Substantia nigra (tissue), 51 donors: ENCODE measurements at places on chromosomes 3 and 15.

DNA sequence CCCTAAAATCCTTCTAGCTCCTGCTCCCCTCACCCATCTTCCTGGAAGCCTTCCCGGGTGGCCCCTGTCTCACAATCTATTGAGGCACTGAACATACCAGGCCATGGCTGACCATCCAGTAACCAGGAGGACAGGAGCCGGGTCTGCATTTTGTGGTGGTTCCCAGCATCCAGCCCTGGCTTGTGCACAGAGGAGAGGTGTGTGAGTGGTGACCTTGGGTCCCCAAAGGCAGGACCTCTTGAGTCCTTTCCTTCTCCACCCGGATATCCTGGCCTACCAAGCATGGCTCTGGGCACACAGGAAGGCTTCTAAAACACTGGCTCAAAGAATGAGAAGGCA lies 7.8 kb downstream of the CSK start:
- no peak for DNase-seq

DNA sequence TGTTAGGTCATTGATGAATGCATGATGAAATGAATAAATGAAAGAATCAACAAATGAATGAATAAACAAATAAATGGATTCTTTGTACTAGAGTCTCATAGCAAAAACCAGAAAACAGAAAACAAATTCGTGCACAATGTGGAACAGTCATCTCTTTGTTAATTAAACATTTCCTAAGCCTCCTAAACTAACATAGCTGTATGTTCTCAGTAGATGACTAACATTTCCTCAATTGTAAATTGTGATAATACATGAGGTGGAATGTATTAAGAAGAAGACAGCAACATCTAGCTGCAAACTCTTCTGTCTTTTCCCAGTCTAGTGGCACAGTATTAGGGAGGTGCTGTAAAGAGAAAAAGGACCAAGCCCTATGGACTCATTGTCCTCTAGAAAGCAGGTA lies 1021.0 kb downstream of the MCTP2 start:
- DNase-seq, result no peak

- no peak for DNase-seq
Measured at GRCh38 chr3:181250714-181251113, 261.2 kb upstream of the DNAJC19 start.

DNA sequence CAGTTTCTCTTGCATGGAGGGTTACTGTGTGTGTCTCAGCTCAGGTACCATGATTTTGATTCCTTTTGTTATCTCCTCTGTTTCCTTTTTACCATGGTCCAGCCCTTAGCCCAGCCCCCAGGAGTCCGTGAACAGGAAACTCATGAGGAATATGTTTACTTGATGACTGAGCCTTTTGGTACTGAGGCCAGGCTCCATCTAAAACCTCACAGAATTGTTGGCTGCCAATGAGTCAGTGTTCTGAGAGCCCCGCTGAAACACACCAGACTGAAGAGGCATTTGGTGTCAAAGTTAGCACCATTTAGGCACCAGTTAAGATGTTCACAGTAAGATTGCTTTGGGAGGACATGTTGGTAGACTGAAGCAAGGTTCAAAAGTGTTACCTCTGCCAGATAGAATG lies 80.9 kb downstream of the DGKG start:
- no peak for DNase-seq

DNA sequence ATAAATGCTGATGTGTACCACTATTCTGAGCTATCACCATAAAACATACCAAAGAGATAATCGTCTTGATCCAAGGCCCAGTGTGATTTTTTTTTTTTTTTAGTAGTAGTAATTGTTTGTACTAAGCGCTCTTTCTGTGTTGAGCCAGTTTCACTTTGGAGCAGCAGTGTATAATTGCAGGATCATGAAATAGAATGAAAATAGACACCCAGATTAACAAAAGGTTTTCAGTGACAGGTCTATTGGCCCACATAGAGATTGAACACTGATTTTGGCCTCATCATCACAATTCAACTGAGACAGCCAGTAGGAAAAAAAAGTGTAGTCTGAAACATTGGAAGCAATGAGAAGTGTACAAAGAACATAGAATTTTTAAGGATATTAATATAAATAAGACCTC lies 749.8 kb downstream of the NAALADL2 start:
- DNase-seq, result no peak
